ENCODE measurements at places on chromosomes 12 and 14.

GRCh38 chr12:32605326-32606095, 73.6 kb upstream of the DNM1L start:
- no peak for DNase-seq

DNA sequence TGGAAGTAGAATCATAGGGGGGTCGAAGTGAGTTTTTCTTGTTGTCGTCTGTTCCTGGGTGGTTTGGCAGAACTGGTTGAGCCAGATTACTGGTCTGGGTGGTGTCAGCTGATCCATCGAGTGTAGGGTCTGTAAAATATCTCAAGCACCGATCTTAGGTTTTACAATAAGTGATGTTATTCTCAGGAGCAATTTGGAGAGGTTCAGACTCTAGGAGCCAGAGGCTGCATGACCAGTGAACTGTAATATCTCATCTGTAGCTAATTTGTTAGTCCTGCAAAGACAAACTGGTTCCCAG, 9.7 kb upstream of the SERPINA1 start:
- DNase-seq, result no peak

DNA sequence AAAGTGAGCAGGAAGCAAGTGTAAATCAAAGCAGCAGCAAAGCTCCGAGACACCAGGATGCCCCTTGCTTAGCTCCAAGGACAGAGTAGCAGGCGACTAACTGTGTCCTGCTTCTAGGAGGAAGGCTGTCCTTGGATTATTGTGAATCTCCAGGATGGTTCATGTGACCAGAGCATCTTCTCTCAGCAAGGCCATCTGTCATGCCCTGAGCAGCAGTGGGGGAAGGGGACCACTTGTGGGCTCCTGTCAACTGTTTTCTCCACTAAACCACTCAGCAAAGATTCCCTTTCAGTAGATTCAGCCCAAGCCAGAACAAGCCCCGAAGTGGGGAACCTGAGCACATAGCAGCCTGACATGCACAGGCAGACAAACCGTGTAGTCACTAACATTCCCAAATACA, 19.4 kb downstream of the MAP3K9 start:
- DNase-seq, result no peak

DNA sequence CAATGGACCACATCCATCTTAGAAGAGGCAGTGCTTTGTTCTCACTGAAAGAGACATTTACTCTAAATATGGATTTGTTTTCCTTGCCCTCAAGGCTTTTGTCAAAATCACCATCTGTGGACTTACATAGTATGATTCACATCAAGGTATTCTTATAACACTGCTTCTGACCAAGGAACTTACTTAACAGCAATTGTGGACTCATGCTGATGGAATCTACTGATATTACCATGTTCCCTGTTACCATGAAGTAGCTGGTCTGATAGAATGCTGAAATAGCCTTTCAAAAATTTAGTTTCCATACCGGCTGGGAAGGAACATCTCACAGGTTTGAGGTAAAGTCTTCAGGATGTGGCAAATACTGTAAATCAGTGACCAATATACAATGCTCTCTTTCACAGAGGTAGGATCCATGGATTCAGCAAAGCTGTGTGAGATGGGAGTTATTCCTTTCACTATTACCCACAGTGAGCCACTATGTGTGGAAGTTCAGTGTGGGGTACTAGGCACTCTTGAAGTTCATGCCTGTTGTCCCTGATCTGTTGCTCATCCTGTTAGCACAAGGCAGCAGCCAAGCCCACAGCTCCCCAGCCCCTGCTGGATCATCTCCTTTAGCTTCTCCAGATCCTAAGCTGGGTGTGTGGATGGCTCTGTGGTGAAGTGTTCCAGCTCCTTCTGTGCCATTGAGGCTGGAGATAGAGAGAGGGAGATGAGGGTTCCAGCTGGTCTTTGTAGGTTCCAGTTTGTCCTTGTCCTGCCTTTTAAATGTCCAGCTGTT, 126.4 kb downstream of the ATP23 start:
- DNase-seq, result no peak

- no peak for DNase-seq
Measured at GRCh38 chr12:117068492-117068891, 30.7 kb downstream of the TESC start.

- DNase-seq, result no peak
Measured at GRCh38 chr14:61188196-61188595, 92.9 kb downstream of the TMEM30B start.

GRCh38 chr12:80867941-80868340, 69.8 kb downstream of the LIN7A start:
- no peak for DNase-seq

- no peak for DNase-seq
Measured at GRCh38 chr14:77638771-77639171, 22.3 kb upstream of the SPTLC2 start.

Measured in T-cell (primary cell).